ENCODE measurements at places on chromosomes 5 and 9.

GRCh38 chr5:61991430-61991829, 314.6 kb upstream of the KIF2A start:
- DNase-seq, result no peak

GRCh38 chr5:53253421-53253871, 143.9 kb upstream of the MOCS2 start:
- DNase-seq, result peak; percentile 86

- DNase-seq, result no peak
These were observed 445.3 kb downstream of the DMRT2 start for GRCh38 chr9:1495282-1496030.

DNA sequence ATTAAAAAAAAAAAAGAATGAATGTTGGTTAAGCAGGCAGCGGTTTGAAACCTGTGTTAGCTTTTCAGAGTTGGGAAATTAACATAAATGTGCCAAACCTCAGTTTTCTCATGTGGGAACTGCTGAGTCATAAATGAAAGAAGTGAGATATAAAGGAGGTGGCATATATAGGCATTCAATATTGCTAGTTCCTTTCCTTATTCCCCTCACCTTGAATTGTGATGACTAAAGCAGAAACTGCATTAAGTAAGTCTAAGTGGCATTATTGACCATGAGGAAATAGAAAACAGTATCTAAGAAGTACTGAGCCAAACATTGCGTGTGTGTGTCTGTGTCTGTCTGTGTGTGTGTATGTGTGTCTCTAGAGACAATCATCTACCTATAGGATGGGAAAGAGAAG, 691.2 kb downstream of the TLR4 start:
- no peak for DNase-seq

GRCh38 chr5:91379914-91380490, 3.1 kb downstream of the ARRDC3 start:
- peak; percentile 88 for DNase-seq

- no peak for DNase-seq
These were observed 4.6 kb downstream of the SMARCA2 start for GRCh38 chr9:2019723-2020122.

- peak; percentile 52 for DNase-seq
These were observed 43.3 kb downstream of the NCS1 start for GRCh38 chr9:130215341-130216119.

DNA sequence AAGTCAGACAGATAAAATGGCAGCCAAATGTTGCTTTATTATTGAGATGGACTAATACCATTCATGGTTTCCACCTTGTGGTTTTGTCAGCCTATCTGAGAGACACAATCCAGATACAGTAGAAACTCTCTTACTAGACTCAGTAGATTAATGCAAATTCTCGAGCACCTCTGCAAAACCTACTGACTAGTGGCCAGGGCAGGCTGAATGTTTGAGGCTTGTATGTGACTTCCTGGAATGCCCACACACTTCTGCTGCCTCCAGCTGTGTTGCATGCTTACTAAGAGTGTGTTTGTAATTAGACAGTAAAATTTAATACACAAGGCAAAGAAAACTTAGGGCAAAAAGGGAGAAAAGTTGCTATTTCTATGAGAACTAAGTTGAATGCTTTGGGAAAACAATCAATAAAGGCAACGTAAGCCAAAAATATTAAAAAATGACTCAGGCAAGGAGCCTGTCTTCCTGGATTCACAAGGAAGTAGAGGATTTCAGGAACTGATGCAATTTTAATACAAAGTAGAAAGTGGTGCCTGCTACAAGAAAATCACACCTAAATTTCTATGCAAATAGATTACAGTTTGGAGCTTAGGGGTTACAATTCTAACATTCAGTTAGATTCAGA, 30.2 kb upstream of the CCNG1 start:
- DNase-seq, result peak; percentile 12

DNA sequence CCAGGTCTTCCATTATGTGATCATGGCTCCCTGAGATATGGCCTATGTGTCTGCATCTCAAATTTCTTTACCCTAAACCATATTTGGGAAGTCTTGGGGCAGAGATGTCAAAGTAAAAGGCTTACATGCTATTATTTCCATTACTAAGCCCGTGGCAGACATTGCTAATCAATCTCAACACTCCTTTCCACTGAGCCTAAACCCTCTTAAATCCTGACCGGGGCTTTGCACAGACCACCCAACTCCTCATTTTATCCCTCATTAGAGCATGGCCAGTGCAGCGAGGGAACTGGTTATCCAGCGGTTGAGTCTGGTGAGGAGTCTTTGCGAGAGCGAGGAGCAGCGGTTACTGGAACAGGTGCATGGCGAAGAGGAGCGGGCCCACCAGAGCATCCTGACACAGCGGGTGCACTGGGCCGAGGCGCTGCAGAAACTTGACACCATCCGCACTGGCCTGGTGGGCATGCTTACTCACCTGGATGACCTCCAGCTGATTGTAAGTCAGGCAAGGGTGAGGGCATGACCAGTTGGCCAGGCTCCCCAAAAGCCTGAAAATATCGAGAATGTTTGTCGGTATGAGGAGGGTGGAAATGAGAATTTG, 11.0 kb downstream of the BSPRY start:
- no peak for DNase-seq

- DNase-seq, result no peak
These were observed 12.4 kb downstream of the CCDC187 start for GRCh38 chr9:136291306-136292025.

DNA sequence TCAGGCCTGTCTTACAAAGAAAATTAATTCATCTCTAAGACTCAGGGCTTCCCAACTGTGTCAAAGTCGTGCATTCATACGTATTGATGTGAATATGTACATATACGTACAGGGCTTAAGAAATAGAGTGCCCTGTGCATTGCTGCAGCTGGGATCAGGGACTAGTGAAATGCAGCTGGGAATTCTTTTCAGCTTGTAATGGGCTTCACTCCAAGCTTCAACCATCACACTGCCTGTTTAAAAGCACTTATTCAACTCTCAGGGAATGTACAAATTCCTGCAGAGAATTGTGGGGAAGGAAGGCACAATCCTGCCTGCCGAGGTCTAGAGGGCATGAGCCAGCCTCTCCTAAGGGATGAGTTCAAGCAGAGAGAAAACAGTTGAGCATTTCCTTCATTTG, 59.6 kb upstream of the MAN2A1 start:
- DNase-seq, result peak; percentile 2

GRCh38 chr5:150372639-150373038, 15.1 kb downstream of the TCOF1 start:
- no peak for DNase-seq

Data from iris pigment epithelial cell (primary cell).